ENCODE measurements at places on chromosomes 16 and 17.
A peak's percentile ranks its signal among the peaks of the same experiment; 100 is the strongest.

DNA sequence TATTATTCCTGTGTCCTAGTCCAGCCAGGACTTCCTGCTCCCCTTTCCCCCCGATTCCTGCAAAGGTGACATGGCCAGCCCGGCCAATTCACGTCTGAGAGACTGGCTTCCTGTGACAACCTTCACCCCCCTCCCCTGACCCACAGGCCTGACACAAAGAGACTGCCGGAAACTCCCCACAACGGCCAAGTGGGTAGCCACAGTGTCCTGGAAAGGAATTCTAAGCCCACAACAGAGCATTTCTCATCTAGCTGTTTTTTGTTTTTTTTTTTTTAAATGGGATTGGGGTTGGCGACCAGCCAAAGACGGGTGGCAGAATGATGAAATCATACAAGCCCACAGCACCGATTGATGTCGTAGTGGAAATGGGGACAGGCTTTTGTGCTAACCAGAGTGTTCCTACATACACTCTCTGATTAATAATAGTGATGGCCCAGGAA is 2.8 kb upstream of the XAF1 start:
- DNase-seq = no peak

- DNase-seq = no peak
Observed at GRCh38 chr16:17565605-17566004, 94.8 kb upstream of the XYLT1 start.

DNA sequence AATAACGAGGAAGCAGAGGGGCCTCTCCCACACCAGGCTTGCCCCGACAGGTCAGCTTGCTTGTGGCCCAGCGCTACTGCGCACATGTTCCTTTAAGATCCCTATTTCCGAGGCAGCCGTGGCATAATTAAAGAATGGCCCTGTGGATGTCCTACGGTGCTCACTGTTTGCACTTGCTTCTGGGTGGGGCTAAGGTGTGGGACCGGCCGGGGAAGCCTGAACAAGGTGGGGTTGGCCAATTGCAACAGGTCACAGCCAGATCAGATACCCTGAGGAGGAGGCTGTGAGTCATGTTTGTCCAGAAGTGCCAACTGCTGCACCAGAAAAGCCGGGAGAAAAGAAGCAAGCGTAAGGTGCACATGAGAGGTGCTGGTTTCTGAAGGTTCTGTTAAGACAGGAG is 158.5 kb upstream of the CACNG5 start:
- no peak for DNase-seq

DNA sequence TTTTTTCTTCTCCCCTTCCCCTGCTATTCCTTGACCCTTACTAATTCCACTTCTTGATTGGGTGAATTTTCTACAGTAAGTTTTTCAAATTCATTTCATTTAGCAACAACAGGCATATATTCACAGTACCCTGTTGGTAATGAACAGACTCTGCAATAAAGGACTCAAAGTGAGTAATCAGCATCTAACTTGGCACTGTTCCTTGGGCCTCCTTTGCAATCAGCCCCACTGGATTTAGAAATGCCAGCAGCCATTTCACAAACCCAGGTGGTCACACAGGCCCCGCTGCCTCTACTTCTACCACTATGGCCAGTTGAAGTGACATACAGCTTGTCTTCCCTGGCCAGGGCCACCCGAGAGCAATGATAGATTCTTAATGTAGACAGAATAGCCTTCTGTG is 113.8 kb downstream of the CYB561 start:
- DNase-seq = no peak

- no peak for DNase-seq
Observed at GRCh38 chr16:69818891-69819545, 56.9 kb downstream of the WWP2 start.

DNA sequence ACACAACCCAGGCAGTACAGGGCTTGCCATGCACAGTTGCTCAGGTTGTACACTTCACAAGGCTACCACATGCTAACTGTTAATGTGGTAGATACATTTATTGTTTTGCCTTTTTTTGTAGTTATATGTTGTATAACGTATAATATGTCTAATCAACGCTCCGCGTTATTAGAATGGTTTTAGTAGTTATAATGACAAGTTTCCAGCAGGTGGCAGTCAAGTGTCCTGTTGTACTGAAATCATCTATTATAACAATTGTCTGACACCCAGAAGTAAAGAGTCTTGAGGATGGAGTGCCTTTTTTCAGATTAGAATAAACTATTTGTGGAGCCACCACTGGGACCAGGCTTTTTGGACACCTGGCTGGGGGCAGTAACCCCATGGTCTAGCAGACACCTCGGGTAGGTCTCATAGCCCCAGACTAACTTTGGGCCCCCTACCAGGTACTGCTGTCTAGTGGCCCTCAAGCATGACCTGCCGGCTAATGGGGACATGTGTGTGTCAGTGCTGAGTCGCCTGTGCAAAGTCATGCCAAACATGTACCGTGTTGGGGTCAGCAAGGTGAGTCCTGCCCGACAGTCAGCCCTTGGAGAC is 32.8 kb downstream of the MYO15A start:
- no peak for DNase-seq

DNA sequence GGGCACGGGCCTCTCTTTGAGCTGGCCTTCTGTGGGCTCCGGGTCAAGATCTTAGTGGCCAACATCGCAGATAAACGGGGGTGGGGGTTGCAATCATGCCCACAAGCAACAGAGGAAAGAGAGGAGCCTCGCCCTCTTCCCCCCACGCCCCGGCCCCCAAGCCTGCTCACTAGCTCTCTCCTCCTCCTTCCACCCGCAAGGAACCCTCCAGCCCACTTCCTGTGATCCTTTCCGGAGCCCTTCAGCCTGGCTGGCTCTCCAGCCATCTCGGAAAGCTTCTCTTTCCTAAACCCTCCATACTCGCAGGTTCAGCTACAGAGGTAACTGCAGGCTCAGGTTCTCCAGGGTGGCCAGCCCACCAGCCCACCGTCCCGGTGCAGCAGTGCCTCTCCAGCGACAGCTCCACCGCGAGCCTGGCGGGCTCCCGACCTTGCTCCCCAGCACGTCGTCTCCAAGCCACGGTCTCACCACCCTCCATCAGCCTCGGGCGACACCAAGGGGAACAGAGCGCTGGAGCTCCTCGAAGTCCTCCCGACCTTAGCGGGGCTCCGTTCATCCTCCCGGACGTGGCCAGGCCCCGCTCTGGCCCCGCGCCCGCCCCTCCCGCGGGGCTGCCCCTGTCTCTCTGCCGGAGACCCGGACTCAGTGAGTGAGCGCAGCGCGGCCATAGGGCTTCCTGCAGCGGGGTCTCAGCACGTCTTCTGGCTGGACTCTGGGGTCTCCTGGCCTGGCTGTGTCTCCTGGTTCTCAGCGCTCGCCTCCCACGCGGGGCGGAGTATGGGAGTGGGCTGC is 12.9 kb upstream of the ODF4 start:
- peak; percentile 4 for DNase-seq

- DNase-seq = no peak
Observed at GRCh38 chr17:68344701-68345136, 53.4 kb downstream of the ARSG start.

DNA sequence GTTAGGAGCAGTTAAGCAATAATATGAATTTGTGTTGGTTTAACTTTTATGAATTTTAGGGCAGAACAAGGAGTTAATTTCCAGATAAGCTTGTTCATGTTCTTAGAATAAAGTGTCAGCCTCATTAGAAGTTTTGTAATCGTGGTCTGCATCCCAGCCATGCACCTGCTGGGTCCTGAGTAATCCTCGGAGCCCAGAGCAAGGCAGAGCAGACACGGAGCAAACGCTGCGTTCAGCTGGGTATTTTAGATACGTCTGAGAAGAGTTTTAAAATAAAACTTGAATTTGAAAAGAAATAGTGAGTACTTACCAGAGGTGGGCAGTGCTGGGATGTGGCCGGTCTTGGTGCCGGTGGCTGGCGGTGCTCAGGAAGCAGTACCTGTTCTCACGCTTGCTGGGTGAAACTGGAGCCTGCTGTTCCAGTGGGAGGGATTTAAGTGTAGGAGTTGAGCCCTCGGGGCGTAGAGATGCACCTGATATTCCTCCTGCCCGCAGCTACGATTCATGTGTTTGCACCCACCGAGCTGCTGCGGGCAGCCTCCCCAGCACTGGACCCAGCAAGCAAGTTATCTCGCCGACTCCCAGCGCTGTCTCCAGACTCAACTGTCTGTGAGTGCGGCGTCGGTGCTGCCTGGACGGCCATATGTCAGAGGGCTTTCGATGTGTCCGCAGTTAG is at the start of gene ZNF750:
ZNF750 (minus strand) TSS at position 406 of the 676 bp plus-strand sequence. CDS start 7,568 bp downstream, outside the sequence.
- DNase-seq = no peak

GRCh38 chr17:76597156-76598003 is 11.7 kb upstream of the ST6GALNAC2 start:
- no peak for DNase-seq

DNA sequence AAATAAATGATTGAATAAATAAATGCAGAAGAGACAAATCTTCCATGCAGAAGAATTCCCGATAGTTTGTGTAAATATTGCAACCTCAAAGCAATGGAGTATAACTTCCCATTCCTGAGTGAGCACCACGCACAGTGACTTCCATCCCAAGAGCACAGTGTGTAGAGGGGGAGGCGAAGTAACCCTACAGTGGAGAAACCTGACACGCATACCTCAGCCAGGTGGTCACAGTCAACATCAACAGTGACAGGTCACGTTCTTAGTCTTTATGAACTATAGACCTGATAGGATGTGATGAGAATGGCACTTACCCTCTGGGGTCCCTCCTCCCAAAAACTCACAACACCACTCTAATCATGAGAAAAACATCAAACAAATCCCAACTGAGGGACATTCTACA is 111.6 kb downstream of the DYNLRB2 start:
- no peak for DNase-seq

- no peak for DNase-seq
Observed at GRCh38 chr16:84568066-84568465, 49.8 kb downstream of the COTL1 start.

- no peak for DNase-seq
Observed at GRCh38 chr17:45077643-45078042, 16.5 kb downstream of the NMT1 start.

- DNase-seq = no peak
Observed at GRCh38 chr17:81712468-81713003, 452 bp downstream of the SLC25A10 start.

DNA sequence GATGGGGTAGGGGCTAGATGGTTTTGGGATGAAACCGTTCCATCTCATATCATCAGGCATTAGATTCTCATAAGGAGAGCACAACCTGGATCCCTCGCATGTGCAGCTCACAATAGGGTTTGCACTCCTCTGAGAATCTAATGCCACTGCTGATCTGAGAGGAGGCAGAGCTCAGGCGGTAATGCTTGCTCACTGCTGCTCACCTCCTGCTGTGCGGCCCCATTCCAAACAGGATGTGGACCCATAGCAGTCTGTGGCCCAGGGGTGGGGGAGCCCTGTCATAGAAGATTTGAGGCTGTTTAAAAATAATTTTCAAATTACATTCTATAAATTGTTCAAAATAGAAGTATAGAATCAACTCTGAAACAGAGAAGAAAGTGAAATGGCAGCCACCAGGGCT is 50.8 kb downstream of the PHKB start:
- DNase-seq = no peak

GRCh38 chr17:39908789-39909352 is 9.6 kb downstream of the GSDMB start:
- DNase-seq = no peak

- DNase-seq = no peak
Observed at GRCh38 chr17:13016881-13017654, 759 bp downstream of the ELAC2 start.

- no peak for DNase-seq
Observed at GRCh38 chr17:40025991-40026815, 11.0 kb downstream of the CSF3 start.

DNA sequence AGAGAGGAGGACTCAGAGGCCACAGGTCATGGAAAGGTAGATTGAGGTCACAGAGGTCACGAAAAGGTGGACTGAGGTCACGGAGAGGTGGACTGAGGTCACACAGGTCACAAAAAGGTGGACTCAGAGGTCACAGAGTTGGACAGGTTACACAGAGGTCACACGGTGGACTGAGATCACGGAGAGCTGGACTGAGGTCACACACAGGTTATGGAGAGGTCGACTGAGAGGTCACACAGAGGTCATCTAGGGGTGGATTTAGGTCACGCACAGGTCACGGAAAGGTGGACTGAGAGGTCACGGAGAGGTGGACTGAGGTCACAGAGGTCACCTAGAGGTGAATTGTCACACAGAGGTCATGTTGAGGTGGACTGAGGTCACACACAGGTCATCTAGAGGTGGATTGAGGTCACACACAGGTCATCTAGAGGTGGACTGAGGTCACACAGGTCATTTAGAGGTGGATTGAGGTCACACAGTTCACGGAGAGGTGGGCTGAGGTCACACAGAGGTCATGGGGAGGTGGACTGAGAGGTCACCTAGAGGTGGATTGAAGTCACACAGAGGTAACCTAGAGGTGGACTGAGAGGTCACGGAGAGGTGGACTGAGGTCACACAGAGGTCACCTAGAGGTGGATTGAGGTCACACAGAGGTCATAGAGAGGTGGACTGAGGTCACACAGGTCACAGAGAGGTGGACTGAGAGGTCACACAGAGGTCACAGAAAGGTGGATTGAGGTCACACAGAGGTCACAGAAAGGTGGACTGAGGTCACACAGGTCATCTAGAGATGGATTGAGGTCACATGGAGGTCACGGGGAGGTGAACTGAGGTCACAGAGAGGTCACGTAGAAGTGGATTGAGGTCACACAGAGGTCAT is 26.7 kb upstream of the JPT2 start:
- DNase-seq = no peak

DNA sequence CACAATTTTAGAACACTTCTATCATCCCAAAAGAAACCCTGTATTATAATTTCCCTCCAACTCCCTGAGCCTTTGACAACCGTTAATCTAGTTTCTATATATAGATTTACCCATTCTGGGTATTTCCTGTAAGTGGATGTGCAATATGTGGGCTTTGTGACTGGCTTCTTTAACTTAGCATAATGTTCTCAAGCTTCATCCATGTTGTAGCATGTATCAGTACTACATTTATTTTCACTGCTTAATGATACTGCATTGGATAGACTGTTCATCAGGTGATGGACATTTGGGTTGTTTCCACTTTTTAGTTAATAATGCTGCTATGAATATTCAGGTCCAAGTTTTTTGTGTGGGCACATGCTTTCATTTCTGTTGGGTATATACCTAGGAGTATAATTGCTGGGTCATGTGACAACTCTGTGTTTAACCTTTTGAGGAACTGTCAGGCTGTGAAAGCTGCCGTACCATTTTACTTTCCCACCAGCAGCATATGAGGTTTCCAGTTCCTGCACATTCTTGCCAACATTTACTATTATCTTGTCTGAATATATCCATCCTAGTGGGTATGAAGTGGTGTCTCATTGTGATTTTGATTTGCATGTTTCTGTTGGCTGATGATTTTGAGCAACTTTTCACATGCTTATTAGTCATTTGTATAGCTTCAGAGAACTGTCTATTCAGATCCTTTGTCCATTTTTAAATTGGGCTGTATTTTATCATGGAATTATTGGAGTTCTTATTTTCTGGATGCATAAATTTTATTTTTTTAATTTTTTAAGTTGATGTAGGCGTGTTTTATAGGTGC is 16.4 kb downstream of the REXO5 start:
- DNase-seq = no peak

- no peak for DNase-seq
Observed at GRCh38 chr17:4582691-4583090, 1.6 kb upstream of the SMTNL2 start.

DNA sequence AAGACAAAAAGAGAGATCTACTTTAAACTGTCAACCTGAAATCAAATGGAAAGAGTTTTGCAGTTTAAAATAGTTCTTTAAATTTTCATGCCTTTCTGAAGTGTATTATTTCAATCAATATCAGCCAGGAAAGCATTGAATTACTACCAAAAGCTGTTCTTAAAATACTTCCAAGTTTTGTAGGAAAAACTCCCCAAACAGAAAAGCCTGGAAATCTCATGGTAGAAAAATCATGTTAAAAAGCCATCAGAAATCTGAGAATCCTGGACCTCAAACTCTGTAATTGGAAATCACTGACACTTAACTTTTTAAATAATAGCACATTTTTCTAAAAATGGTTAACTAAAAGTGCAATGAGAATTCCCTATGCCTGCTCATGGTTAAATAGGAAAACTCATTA is 63.3 kb upstream of the CNTNAP4 start:
- DNase-seq = no peak
